ENCODE measurements at places on chromosomes 7 and 10. TPM values are rescaled to one million over a fixed set of nuclear protein-coding genes. Genes with fewer than 3 reads are reported as not detected.

- H3K4me1 ChIP-seq: peaks cover 5% of the 10 kb centered on the region
- DNase-seq: no peak
- peak within 1 kb of the TSS; percentile 87 for H3K27ac ChIP-seq
- no peaks in the 10 kb centered on the region for H3K27me3 ChIP-seq
- peak within 1 kb of the TSS; percentile 99 for H3K4me3 ChIP-seq
Observed at GRCh38 chr10:126904818-126905701, at the start of gene DOCK1. TSS of gene DOCK1 (plus strand) at chr10:126905428. CDS start at chr10:126905518, 90 bp downstream.

Gene CDK13
- 68.6 TPM for total RNA-seq

DNA sequence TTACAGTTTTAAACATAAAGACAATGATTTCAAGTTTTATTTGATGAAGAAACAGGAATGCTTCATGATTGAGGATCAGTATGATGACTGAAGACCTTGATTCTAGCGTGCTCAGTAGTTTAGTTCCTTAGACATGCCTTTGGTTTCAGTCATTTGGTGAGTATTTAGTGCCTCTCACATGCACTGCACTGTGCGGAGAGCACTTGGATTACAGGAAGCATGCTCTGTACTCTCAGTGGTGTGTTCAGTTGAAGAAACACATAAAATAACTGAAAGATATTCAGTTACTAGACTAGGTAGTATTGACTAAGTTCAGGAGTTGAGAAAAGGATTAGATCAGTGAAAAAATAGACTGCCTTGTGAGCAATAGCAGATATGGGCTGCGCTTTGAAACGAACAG, 25.5 kb downstream of the RBM17 start:
- H3K4me3 ChIP-seq: no peak overlapping the region
- peak overlapping the region; percentile 54 for H3K27ac ChIP-seq
- H3K27me3 ChIP-seq: no peaks in the 10 kb centered on the region
- peaks cover 27% of the 10 kb centered on the region for H3K36me3 ChIP-seq
- no peaks in the 10 kb centered on the region for H3K4me1 ChIP-seq

GRCh38 chr7:132646052-132646451, 69.8 kb upstream of the PLXNA4 start:
- no peak overlapping the region for H3K27ac ChIP-seq
- H3K36me3 ChIP-seq: no peaks in the 10 kb centered on the region
- no peaks in the 10 kb centered on the region for H3K4me1 ChIP-seq
- H3K27me3 ChIP-seq: no peaks in the 10 kb centered on the region
- no peak for DNase-seq
- no peak overlapping the region for H3K4me3 ChIP-seq

Gene CPN1
- not detected for total RNA-seq

- H3K36me3 ChIP-seq: no peaks in the 10 kb centered on the region
- no peak overlapping the region for H3K27ac ChIP-seq
- H3K27me3 ChIP-seq: no peaks in the 10 kb centered on the region
Observed at GRCh38 chr10:60573336-60573735, 183.7 kb upstream of the ANK3 start.

Gene PFKFB3
- total RNA-seq: 68.0 TPM

GRCh38 chr10:126503392-126504062, 115.2 kb upstream of the ADAM12 start:
- H3K4me1 ChIP-seq: no peaks in the 10 kb centered on the region
- no peak overlapping the region for H3K27ac ChIP-seq
- H3K36me3 ChIP-seq: no peaks in the 10 kb centered on the region
- H3K27me3 ChIP-seq: no peaks in the 10 kb centered on the region

- no peaks in the 10 kb centered on the region for H3K27me3 ChIP-seq
- no peak for DNase-seq
- no peak overlapping the region for H3K27ac ChIP-seq
Observed at GRCh38 chr7:75814407-75814947, 871 bp upstream of the CCL24 start.

Gene SCRN1
- 31.0 TPM for total RNA-seq

All from ascending aorta (tissue), 2 donors.